ENCODE measurements at places on chromosomes 4 and X.

- no peak for DNase-seq
Observed at GRCh38 chr4:168536448-168536847, 39.6 kb downstream of the PALLD start.

DNA sequence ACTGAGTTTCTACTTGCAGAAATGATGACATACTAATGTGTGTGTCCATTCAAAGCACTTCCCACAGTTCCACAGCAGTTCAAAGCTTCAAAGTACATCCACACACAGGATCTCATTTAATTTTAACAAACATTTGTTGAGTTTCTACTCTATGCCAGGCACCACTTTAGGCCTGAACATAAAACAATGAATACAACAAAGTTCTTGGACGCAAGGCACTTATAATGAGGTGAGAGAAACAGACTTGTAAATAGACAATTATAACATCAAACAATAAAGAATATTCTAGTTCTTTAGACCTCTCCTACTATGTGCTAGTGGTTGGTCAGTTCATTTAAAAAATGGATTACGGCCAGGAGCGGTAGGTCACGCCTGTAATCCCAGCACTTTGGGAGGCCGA lies 82.0 kb upstream of the SPANXB1 start:
- DNase-seq = no peak

GRCh38 chr4:147689067-147689466 lies 5.1 kb upstream of the PRMT9 start:
- DNase-seq = no peak

- no peak for DNase-seq
Observed at GRCh38 chr4:71923070-71923469, 108.7 kb upstream of the NPFFR2 start.

DNA sequence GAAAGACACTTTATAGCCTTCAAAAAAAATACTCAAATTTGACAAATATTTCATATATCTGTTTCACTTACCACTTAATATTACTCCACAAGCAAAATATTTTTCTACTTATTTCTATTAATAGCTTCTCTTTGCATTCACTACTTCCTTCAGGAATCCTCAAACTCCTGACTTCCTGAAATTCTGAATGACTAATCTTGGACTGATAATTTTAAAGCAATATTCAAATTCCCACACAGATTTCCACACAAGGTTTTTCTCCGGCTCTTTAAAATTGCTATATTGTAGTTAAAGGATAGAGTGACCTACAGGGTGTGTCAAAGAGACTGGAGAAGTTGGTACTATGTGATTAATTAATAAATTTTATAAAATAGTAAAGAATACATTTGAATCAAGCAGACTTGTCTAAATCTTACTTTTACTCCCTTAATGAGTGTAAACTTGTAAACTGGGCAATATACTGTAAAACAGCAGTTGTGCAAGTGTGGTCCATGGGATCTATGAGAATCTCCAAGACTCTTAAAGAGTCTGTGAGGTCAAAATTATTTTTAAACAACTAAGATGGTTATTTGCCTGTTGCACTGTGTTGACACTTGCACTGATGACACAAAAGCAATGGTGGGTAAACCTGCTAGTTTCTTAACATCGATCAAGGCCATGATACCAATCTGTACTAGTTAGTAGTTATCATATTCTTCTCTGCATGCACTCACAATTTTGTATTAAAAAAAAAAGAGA lies 44.5 kb downstream of the ANKRD17 start:
- no peak for DNase-seq

Measured in T-helper 17 cell (primary cell).